ENCODE measurements at places on chromosomes 5 and 9.

- peak; percentile 64 for DNase-seq
These were observed 75.9 kb upstream of the ADAMTSL1 start for GRCh38 chr9:18398038-18398437.

GRCh38 chr5:121138495-121138907 lies 674.4 kb downstream of the PRR16 start:
- DNase-seq = no peak

DNA sequence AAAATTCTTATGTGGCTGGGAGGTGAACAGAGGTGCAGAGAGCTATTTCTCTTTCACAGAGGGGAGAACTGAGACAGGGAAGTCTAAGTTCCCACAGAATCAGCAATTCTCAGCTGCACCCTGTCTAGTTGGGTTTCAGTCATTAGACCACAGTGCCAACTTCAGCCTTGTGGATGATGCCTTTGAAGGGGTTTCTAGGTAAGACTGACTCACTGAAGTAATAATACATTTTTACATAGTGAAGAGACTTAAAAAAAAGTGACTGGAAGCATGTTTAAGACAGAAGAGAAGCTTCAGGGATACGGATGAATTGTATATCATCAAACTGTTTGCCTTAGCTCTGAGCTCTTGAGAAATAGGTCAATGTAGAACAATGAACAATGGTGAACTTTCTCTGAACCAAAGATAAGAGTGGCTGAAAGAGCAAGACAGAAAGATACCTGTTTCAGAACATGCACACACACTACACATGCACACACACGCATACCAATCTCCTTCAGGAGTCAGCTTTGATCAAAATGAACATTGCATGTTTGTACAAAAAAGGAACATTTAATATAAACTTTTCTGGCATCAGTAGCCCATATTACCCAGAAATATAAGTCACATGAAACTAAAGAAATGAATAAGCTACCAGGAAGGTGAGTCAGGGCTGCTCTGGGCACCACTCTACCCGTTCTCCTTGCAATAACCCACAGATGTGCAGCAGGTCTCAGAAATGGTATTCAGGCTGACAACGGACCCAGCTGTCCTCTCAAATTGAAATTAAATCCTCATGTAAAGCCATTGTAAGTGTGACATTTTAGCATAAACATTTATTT lies 12.6 kb upstream of the FYB1 start:
- no peak for DNase-seq

DNA sequence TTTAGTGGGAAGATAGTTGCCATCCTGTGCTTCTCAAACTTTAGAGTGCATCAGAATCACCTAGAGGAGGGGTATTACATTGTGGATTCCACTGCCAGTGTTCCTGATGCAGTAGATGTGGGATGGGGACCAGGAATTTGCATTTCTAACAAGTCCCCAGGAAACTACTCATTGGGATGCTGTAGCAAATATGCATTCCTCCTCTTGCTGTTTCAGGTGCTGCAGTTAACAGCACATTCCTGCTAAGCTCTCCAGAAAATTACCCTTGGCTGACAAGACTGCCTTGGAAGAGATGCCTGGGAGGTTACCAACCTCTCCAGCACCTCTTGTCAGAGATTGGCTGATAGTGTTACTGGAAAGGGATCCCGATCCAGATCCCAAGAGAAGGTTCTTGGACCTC lies 270.5 kb downstream of the OSTF1 start:
- no peak for DNase-seq

- DNase-seq = no peak
These were observed 25.5 kb downstream of the NUP188 start for GRCh38 chr9:128972956-128973355.

DNA sequence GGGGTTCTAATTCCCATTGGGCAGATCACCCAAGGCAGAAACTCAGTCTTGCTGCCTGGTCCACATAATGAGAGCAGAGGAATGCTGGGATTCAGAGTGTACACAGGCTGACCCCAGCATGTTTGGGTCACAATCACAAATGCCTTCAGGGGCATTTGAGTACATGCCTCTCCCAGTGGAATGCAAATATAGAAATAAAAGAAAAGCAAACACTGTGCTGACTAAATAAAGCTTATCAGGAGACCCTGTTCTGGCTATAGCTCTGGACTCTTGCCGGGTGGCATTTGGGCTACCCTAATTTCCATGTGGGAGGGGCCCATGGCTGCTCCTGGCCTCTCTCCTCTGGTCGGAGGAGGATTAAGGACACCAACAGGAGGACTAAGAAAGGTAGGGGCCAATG lies 121.4 kb downstream of the DOCK8 start:
- DNase-seq = no peak

DNA sequence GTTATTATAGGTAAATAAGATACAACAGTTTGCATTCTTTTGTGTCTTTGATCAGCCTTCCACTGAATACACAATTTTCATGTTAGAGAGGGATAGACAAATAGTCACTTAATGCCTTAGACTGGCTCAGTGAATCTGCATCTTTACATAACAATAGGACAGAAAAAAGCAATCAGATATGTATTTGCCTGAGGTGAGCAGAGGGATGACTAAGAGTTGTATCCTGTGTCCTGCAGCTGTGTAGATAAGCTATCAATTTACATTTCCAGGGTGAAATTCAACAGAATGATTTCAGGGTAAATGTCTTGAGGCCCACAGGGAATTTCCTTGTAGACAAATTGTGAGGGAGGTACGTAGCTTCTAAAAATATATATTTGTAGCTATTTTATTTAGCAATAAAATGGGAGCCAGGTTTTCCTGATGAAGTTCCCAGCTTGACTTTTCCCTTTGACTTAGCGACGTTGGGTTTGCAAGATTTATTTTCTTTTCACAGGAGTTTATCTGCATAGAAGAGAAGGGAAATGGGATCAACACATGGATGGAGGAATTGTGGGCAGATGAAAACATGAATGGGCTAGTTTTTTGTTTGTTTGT lies 586.1 kb upstream of the CDH6 start:
- peak; percentile 81 for DNase-seq

GRCh38 chr9:30362373-30362772 lies 2022.1 kb upstream of the ACO1 start:
- no peak for DNase-seq

GRCh38 chr5:42591015-42591414 lies 165.6 kb upstream of the CCDC152 start:
- DNase-seq = no peak

DNA sequence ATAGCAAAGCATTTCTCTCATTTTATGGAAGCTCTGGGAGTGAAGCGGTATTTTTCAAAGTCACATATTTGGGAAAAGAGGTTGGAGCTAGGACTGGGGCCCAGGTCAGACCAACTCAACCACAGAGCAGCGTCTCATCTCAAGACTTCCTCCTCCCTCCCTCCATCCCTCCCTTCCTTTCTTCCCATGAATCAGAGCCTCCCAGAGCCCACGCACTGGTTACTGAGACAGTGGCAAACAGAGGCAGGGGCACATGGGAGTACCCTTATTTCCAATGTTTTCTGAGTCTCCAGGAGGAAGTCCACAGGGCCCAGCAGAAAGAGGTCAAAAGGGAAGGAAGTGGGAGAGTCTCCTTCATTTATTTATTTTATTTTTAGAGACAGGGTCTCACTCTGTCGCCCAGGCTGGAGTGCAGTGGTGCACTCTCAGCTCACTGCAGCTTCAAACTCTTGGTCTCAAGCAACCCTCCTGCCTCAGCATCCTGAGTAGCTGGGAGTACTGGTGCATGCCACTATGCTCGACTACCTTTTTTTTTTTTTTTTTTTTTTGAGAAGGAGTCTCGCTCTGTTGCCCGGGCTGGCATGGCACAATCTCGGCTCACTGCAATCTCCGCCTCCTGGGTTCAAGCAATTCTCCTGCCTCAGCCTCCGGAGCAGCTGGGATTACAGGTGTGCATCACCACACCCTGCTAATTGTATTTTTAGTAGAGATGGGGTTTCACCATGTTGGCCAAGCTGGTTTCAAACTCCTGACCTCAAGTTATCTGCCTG lies 52.5 kb upstream of the CDKN2AIPNL start:
- no peak for DNase-seq

DNA sequence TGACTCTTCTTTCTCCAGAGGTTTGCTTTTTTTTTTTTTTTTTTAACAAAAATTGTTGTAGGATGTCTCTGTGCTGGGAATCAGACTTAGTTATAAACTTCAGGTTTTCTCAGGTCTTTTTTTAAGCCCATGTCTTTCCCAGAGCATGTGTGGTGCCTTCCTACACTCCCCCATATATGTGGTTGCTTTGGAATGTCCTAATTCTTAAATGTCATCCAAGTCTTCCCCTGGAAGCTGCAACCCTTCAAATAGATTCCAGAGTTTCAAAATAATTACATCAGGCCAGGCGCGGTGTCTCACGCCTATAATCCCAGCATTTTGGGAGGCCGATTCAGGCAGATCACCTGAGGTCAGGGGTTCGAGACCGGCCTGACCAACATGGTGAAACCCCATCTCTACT lies 73.2 kb upstream of the FAM120A start:
- no peak for DNase-seq

GRCh38 chr9:129783516-129784361 lies 19.2 kb upstream of the TOR1B start:
- DNase-seq = peak; percentile 71

DNA sequence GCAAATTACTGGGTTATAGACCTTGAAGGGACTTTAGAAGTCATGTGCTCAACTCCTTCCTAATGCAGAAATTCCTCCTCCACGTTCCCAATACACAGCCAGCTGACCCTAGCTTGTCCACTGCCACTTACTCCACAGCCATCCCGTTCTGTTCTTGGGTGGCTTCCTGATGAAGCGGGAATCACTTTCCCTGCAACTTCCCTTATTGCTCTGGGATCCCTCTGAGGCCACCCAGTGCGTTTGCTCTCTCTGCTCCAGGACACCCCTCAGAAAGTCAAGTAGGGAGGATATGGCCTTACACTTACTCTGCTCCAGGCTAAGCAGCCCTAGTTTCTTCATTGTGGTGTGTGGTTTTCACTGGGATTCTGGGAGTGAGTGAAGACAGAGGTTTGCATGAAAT lies 55.5 kb downstream of the GALNT12 start:
- no peak for DNase-seq

GRCh38 chr5:67998709-67999261 lies 216.8 kb upstream of the PIK3R1 start:
- no peak for DNase-seq

DNA sequence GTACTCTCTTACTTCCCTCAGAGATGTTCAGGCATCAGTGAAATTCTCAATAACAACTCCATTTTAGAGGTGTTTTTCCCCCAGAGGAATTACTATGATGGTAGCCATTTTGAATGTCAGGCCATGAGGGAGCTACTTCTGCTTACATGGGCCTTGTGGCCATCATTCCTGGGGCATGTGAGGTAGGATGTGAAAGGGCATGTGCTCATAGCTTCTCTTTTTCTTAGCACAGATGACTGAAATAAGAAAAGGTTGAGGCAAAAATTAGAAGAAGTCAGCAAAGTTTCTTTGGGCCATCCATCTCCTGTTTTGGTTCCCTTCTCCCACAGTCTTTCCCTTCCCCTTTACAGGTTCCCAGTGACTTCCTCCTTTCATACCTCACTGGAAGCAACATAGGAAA lies 68.8 kb downstream of the FEM1C start:
- DNase-seq = no peak

GRCh38 chr9:33277484-33277883 lies 12.6 kb downstream of the CHMP5 start:
- no peak for DNase-seq

DNA sequence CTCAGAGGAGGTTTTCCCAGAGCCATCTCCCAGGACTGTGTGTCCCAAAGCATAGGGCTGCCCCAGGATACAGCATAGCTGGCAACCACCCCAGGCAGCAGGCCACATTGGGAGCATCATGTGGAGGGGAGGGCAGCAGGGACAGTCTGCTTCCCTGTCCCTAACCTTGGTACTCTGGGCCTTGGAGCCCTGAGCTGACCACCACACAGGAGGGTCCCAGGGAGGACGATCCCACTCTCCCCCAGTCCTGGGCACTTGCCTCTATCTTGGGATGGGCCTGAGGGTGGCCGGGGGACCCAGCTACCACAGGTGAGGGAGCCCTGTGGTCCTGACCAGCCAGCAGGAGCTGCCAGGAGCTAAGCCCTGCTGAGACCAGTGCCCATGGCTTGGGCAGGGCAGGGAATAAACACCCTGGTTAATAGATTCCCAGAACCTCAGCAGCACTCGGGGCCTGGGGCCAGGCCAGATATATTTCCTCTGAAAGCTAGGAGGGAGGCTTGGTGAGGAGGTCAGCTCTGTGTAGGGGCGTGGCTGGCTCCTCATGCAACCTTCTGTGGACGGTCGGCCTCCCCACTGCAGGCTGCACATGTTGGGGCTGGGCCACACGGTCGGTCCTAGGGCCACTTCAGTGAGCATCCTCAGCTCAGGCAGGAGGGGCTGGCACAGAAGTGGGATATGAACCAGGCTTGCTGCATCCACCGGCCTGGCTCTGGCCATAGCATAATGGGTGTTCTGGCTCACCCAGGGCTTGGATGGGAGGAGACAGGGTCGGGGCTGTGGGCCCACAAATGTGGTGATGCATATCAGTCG lies 4.2 kb downstream of the NINJ1 start:
- DNase-seq = no peak

DNA sequence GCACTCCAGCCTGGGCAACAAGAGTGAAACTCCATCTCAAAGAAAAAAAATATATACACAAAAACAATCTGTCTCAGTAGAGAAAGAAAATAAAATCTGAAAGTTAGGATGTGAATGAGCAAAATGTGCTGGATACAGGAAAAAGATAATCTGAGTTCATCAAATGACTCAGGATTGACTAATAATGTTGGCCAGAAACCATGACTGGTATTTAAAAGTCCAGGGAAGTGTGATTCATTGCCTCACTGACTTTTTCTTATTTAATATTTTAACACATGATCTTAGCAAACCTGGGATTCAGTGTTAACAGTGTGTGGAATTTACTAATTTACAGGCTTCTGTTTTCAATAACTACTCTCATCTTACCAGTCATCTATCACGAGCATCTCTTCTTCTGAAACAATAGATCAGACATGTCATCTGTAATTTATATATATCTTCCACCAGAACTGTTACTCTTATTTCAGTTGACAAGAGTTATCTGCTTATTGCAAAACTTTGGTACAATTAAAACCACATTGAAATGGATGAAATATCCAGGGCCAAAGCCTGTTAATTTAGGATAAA lies 256.7 kb downstream of the CDH12 start:
- DNase-seq = no peak

DNA sequence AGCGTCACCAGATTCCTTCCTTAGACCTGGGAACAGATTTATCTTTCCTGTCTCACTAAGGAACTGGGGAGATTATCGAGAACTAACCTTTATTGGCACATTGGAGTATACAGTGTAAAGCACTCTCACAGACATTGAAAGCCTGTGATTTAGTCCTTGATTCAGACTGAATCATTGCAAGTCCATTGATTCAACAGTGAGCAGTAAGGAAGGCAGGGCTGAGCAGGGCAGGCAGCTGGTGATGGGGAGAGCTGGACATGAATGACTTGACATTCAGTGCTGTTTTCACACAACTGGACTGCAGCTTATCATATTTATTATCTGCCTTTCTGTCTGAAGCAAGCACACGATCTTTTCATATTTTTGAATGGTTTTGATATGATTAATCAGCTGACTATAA lies 16.2 kb downstream of the ISOC1 start:
- no peak for DNase-seq

GRCh38 chr5:179459771-179460170 lies 90.6 kb upstream of the RUFY1 start:
- no peak for DNase-seq

GRCh38 chr9:14232111-14232510 lies 81.8 kb downstream of the NFIB start:
- no peak for DNase-seq

- no peak for DNase-seq
These were observed 45.9 kb downstream of the EHMT1 start for GRCh38 chr9:137664676-137665075.

- DNase-seq = no peak
These were observed 598.4 kb downstream of the CHSY3 start for GRCh38 chr5:130502702-130503101.

- DNase-seq = no peak
These were observed 28.8 kb downstream of the NAA35 start for GRCh38 chr9:85969727-85970126.
